ENCODE measurements at places on chromosomes 1 and 21.

- peaks cover 22% of the 10 kb centered on the region for H3K36me3 ChIP-seq
- DNase-seq = no peak
- H3K27me3 ChIP-seq = no peaks in the 10 kb centered on the region
- H3K4me3 ChIP-seq = no peak overlapping the region
- no peaks in the 10 kb centered on the region for H3K4me1 ChIP-seq
These were observed 24.1 kb downstream of the PAFAH2 start for GRCh38 chr1:25973610-25974321.

DNA sequence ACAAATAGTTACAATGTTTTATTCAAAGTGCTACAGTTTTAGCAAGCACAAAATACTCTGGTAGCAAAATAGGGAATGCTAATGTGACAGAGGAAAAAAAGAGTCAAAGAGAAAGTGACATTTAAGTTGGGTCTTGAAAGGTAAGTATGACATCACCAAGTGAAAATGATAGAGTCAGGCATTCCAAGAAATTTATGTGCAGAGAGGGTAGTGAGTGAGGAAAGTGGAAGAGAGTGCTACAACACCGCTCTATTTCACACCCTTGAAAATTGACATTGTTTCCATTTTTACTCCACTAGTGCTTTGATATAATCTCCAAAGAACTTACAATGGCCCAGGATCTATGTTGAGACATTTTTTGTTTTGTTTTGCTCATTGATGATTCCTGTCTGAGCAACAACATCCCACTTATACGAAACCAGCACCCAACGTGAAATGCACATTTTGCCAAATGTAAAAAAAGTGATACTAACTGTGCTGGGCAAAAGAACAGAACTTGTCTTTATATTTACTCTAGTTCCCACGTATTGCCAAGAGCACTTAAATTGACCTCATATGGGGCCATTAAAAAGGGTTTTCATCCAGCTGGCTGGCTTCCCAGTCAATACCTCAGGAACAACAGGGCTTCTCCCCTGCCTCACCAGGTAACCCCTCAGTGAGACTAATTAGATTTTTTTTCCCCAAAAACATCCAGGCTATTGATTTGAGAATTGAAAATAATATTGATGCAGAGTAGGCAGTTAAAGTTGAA lies 206.3 kb upstream of the NR5A2 start:
- no peaks in the 10 kb centered on the region for H3K36me3 ChIP-seq
- DNase-seq = no peak
- no peak overlapping the region for H3K27ac ChIP-seq
- no peaks in the 10 kb centered on the region for H3K27me3 ChIP-seq
- H3K4me3 ChIP-seq = no peak overlapping the region

GRCh38 chr1:244952940-244953339 lies 88.6 kb upstream of the HNRNPU start:
- H3K27me3 ChIP-seq = no peaks in the 10 kb centered on the region
- no peaks in the 10 kb centered on the region for H3K4me1 ChIP-seq
- no peak overlapping the region for H3K27ac ChIP-seq
- no peaks in the 10 kb centered on the region for H3K36me3 ChIP-seq
- H3K4me3 ChIP-seq = no peak overlapping the region

- H3K36me3 ChIP-seq = peaks cover 4% of the 10 kb centered on the region
- peaks cover 58% of the 10 kb centered on the region for H3K4me1 ChIP-seq
- peak overlapping the region; percentile 100 for H3K27ac ChIP-seq
- H3K4me3 ChIP-seq = peak overlapping the region; percentile 94
- peak; percentile 19 for DNase-seq
These were observed 509 bp downstream of the PIK3R3 start for GRCh38 chr1:46131712-46132528.

GRCh38 chr1:67607699-67608098 lies 77.3 kb upstream of the GADD45A start:
- no peaks in the 10 kb centered on the region for H3K36me3 ChIP-seq
- DNase-seq = no peak
- H3K4me1 ChIP-seq = peaks cover 13% of the 10 kb centered on the region
- H3K27ac ChIP-seq = peak overlapping the region; percentile 70

DNA sequence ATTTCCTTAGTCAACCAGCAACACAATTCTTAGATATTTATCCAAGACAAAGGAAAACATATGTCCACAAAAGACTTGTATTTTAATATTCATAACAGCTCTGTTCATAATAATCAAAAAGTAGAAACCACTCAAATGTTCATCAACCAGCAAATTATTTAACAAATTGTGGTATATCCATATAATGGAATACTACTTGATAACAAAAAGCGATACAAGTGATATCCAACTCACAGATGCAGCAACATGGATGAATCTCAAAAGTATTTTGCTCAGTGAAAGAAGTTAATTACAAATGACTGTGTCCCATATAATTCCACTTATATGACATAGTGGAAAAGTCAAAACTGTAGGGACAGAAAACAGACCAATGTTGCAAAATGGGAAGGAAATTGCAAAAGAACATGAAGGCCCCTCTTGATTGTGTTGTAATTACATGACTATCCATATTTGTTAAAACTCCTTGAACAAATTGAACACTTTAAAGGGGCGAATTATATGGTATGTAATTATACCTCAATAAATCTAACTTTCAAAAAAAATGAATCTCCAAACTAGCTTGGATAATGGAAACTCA lies 116.9 kb downstream of the EDEM3 start:
- H3K4me1 ChIP-seq = peaks cover 24% of the 10 kb centered on the region
- no peak overlapping the region for H3K27ac ChIP-seq
- H3K36me3 ChIP-seq = peaks cover 15% of the 10 kb centered on the region
- H3K27me3 ChIP-seq = no peaks in the 10 kb centered on the region

DNA sequence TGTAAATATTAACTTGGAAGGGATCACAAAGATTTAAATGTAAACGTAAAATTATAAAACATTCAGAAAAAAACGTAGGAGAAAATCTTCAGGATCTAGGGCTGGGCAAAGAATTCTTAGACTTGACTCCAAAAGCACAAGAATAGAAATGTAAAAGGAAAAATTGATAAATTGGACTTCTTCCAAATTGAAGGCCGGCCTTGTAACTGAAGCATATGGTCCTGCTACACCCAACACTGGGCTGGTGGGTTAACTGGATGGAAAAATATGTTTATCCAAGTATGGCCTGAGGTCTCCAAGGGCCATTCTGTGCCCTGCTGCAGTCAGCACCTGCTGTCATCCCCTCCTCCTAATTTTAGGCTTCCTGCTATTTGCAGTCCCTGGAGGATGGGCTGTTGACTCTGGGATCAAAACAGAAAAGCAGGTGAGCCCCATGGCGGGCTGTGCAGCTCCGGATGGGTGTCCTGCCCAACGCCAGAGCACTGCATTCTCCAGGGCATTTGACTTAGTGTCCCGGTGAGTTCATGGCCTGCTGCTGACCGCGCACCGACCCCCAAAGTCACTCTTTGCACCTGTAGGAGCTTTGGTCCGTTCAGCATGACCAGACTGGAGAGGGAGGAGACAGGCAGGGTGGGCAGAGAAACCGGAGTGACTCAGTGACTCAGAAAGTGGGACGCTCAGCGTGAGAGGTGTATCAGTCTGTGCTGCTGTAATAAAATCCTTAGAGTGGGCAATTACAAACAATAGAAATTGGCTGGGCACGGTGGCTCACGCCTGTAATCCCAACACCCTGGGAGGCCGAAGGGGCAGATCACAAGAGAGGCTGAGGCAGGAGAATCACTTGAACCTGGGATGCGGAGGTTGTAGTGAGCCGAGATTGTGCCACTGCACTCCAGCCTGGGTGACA lies 6.1 kb upstream of the AIRE start:
- H3K36me3 ChIP-seq = no peaks in the 10 kb centered on the region
- H3K4me3 ChIP-seq = no peak overlapping the region
- H3K27me3 ChIP-seq = peaks cover 9% of the 10 kb centered on the region
- no peaks in the 10 kb centered on the region for H3K4me1 ChIP-seq
- H3K27ac ChIP-seq = no peak overlapping the region
- no peak for DNase-seq

- no peaks in the 10 kb centered on the region for H3K27me3 ChIP-seq
- peaks cover 5% of the 10 kb centered on the region for H3K36me3 ChIP-seq
- no peak for DNase-seq
- H3K4me1 ChIP-seq = no peaks in the 10 kb centered on the region
These were observed 23.7 kb upstream of the INSL5 start for GRCh38 chr1:66824771-66825170.

Measured in neural crest cell (in vitro differentiated cells).